ENCODE measurements at places on chromosomes 1 and 21. TPM values are rescaled to one million over a fixed set of nuclear protein-coding genes. Genes with fewer than 3 reads are reported as not detected.

CD5L gene
- not detected for total RNA-seq

DNA sequence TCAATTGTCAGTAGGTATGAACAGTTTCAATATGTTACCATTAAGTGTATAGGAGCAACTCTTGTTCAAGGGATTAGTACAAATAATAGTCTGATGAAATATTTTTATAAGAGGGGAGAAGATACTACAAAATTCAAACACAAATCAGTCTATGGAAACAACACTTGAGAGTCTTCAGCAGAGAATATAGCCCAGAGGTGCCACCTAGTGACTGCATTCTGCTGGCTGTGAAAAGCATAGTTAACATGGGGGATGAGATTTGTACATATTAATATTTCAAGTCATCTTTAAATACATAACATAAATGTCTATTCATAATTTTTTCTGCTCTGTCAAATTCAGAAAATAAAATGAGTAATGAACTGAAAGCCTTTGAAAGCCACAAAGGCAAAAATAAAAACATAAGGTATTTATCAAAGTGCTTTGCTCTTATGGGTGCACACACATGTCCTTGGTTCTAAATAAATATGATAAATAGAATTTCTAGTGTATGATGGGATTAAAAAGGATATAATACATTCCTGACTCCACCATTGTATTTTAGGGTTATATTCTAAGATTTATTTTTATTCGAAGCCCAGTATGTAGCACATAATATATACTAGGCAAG, 440.9 kb upstream of the ZRANB2 start:
- DNase-seq: no peak
- H3K27ac ChIP-seq: no peak overlapping the region
- H3K4me1 ChIP-seq: no peaks in the 10 kb centered on the region
- H3K27me3 ChIP-seq: no peaks in the 10 kb centered on the region
- H3K4me3 ChIP-seq: no peak overlapping the region

LSM10 gene
- 66.8 TPM for total RNA-seq

B3GALT6 gene
- total RNA-seq: 17.5 TPM

PGM1 gene
- 46.1 TPM for total RNA-seq

PDC gene
- total RNA-seq: not detected

AKT3 gene
- 19.1 TPM for total RNA-seq

DNA sequence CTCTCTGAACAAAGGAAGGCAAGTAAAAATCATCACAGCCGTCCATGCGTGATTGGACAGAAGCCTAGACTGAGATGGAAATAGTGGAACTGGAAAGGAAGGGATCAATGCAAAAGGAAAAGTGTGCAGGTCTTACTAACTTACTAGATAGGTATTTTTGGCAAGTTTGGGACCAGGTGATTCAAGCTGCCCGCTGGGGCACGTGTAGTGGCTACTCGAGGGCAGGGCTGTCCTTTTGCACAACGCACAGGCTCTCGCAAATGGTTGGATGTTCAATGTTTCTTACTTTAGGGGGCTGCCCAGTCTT, 566 bp upstream of the ALG6 start:
- H3K27ac ChIP-seq: peak overlapping the region; percentile 70
- peaks cover 20% of the 10 kb centered on the region for H3K4me1 ChIP-seq
- H3K36me3 ChIP-seq: peaks cover 10% of the 10 kb centered on the region
- H3K4me3 ChIP-seq: peak overlapping the region; percentile 77
- peaks cover 3% of the 10 kb centered on the region for H3K27me3 ChIP-seq

DNA sequence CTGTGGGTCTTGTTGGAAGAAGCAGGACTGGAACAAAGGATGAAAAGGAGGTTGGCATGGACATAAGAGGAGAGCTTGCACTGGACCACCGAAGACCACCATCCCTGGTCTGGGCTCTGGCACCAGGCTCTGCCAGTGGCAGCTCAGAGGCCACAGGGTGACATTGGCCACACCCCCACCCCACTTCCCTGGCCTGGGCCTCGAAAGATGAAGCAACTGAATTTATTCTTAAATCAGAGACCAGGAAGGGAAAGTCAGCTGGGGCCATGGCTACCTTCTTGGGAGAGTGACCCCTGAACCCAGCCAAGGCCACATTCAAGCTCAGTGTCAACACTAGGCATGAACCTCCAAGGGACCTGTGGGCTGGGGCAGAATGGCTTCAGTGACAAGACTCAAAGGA, 4.0 kb downstream of the KLHDC7A start:
- H3K36me3 ChIP-seq: no peaks in the 10 kb centered on the region
- no peak for DNase-seq
- peaks cover 3% of the 10 kb centered on the region for H3K4me1 ChIP-seq

GRCh38 chr1:205660361-205660760, 19.9 kb downstream of the SLC45A3 start:
- H3K4me1 ChIP-seq: peaks cover 1% of the 10 kb centered on the region
- DNase-seq: no peak
- H3K4me3 ChIP-seq: no peak overlapping the region
- peaks cover 4% of the 10 kb centered on the region for H3K27me3 ChIP-seq

DNA sequence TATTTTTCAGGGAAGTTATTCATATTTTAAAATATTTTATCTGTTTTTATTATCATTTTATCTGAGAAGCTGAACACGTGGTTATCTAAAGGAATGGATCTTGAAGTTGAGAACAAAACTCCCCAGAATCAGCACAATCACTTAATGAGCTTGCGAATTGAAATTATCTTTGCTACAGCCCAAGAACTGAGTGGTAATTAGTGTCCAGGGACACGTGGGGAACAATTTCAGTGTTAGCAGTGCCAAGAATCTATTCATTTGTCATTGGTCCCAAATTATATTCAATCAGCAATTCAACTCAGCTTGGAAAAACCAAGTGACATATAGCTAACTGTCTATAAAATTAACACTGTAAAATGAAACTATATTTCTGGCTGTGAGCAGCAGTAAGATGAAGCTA, 197.6 kb upstream of the UBE2U start:
- peaks cover 19% of the 10 kb centered on the region for H3K27me3 ChIP-seq
- H3K4me1 ChIP-seq: peaks cover 4% of the 10 kb centered on the region
- DNase-seq: no peak
- no peak overlapping the region for H3K27ac ChIP-seq

DNA sequence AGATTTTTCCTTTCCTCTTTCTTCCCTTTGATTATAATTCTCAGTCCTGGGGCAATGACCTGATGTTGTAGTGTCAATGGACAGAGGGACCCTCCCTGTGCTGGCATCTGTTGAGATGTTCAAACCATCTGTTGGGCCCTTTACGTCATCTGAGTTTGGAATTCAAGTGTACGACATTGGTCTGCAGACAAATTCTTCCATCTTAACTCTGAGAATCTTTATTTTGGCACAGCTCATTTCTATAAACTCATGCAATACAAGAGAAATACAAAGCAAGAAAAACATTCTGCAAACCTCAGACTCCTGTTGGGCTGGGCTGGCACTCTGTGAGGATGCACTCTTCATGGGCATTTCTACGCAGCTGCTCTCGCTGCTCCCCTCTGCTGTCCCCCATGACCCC, 54.2 kb downstream of the IFI44 start:
- H3K27ac ChIP-seq: no peak overlapping the region
- peaks cover 2% of the 10 kb centered on the region for H3K36me3 ChIP-seq
- no peak for DNase-seq
- peaks cover 20% of the 10 kb centered on the region for H3K27me3 ChIP-seq
- no peak overlapping the region for H3K4me3 ChIP-seq

DNA sequence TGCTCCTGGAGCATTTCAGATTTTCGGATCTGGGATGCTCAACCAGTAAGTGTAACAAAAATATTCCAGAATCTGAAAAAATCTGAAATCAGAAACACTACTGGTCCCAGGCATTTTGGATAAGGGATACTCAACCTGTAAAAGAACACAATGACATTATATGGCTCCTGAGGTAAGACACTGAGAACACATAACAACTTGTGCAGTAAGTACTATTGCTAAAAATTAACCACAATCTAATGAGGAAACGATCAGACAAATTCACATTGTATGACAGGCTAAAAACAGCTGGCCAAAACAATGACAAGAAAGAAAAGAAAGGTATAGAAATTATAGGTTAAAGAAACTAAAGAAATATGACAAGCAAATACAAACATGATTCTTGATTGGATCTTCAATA, 54.9 kb downstream of the LTN1 start:
- H3K4me3 ChIP-seq: no peak overlapping the region
- no peaks in the 10 kb centered on the region for H3K27me3 ChIP-seq
- peaks cover 29% of the 10 kb centered on the region for H3K36me3 ChIP-seq
- no peak overlapping the region for H3K27ac ChIP-seq
- H3K4me1 ChIP-seq: peaks cover 2% of the 10 kb centered on the region

- no peaks in the 10 kb centered on the region for H3K36me3 ChIP-seq
- peaks cover 14% of the 10 kb centered on the region for H3K27me3 ChIP-seq
- no peak for DNase-seq
- no peak overlapping the region for H3K27ac ChIP-seq
- H3K4me1 ChIP-seq: no peaks in the 10 kb centered on the region
- H3K4me3 ChIP-seq: no peak overlapping the region
These were observed 136.7 kb downstream of the FCRL5 start for GRCh38 chr1:157415661-157416060.

GRCh38 chr1:40264354-40264781, 6.3 kb downstream of the ZMPSTE24 start:
- no peak overlapping the region for H3K4me3 ChIP-seq
- no peaks in the 10 kb centered on the region for H3K27me3 ChIP-seq
- peaks cover 47% of the 10 kb centered on the region for H3K36me3 ChIP-seq
- peak; percentile 46 for DNase-seq
- H3K27ac ChIP-seq: peak overlapping the region; percentile 89
- H3K4me1 ChIP-seq: peaks cover 47% of the 10 kb centered on the region

DNA sequence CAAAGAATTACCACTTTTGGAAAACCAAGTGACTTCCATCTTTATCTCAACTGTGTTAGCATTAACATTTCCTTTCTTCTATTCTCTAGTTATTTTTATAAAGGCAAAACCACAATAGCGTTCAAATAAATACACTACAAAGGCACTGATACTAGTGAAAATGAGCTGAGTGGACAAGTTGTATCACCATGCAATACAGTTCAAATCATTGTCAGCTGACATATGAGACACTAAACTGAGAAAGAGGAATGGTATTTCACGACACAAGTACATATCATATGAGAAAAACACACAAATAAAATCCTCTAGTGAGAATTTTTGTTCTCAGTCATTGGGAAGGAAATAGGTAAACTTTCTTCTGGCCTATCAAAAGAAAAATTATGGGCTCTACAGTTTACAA, 26.2 kb downstream of the ENAH start:
- no peak overlapping the region for H3K4me3 ChIP-seq
- DNase-seq: no peak
- peaks cover 14% of the 10 kb centered on the region for H3K27me3 ChIP-seq
- H3K4me1 ChIP-seq: no peaks in the 10 kb centered on the region
- H3K36me3 ChIP-seq: no peaks in the 10 kb centered on the region

TMIGD3 gene
- total RNA-seq: not detected

- no peak overlapping the region for H3K27ac ChIP-seq
- H3K27me3 ChIP-seq: no peaks in the 10 kb centered on the region
- peaks cover 2% of the 10 kb centered on the region for H3K36me3 ChIP-seq
- H3K4me3 ChIP-seq: no peak overlapping the region
- DNase-seq: no peak
These were observed 4.1 kb upstream of the COL6A2 start for GRCh38 chr21:46093668-46094400.

GRCh38 chr1:235077571-235078479, 50.8 kb downstream of the TOMM20 start:
- H3K4me3 ChIP-seq: no peak overlapping the region
- H3K36me3 ChIP-seq: no peaks in the 10 kb centered on the region
- H3K27me3 ChIP-seq: no peaks in the 10 kb centered on the region
- DNase-seq: peak; percentile 51
- H3K27ac ChIP-seq: no peak overlapping the region

GRCh38 chr1:112618114-112618720, 724 bp downstream of the ST7L start:
- no peak for DNase-seq
- H3K27me3 ChIP-seq: no peaks in the 10 kb centered on the region
- peaks cover 37% of the 10 kb centered on the region for H3K36me3 ChIP-seq
- H3K4me3 ChIP-seq: peak overlapping the region; percentile 99
- peaks cover 28% of the 10 kb centered on the region for H3K4me1 ChIP-seq

DNA sequence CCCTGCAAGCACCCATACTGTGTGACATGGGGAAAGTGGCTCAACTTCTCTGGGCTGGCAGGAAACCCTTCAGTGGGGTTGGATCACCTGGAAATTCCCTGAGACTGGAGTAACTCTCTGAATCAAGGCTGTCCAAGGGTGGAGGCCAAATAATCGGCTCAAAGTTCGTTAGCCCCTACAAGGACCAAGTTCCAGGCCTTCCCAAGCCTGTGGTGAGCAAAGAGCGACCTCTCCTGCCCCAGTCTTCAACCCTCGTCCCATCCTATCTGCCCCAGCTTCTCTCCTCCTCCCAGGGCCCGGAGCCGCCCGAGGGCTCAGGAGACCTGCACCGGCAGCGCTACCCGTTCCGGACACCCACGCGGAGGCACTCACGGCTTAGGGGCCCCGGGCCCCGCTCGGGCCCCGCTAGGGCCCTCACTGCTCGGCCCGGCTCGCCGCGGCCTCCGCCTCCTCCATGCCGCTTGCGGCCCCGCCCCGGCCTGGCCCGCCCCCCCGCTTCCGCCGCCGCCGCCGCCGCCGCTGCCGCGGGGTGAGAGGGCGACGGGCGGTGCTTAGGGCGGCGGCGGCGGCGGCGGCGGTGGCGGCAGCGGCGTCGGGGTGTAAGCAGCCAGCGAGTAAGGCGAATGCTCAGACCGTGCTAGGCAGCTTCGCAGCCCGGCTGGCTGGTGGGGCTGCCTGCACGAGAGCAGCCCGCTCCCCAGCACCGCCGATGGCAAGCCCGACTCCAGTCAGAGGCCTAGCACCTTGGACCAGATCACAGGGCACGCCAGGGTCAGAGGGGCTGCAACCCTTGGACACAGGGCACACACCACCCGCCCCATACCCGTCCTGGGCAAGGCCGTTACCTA, at the start of gene POMGNT1:
POMGNT1 (minus strand) TSS at position 471 of the 848 bp plus-strand sequence. CDS start 613 bp downstream, outside the sequence.
- H3K27me3 ChIP-seq: no peaks in the 10 kb centered on the region
- peak; percentile 88 for DNase-seq
- H3K36me3 ChIP-seq: peaks cover 1% of the 10 kb centered on the region
- H3K4me1 ChIP-seq: peaks cover 26% of the 10 kb centered on the region
